RPMI7951 (cell line): ENCODE measurements at places on chromosomes 4 and X. TPM values are rescaled to one million over a fixed set of nuclear protein-coding genes. Genes with fewer than 3 reads are reported as not detected.
A peak's percentile ranks its signal among the peaks of the same experiment; 100 is the strongest.

Gene YY2
- total RNA-seq = 1.4 and 1.8 TPM in 2 replicates

DNA sequence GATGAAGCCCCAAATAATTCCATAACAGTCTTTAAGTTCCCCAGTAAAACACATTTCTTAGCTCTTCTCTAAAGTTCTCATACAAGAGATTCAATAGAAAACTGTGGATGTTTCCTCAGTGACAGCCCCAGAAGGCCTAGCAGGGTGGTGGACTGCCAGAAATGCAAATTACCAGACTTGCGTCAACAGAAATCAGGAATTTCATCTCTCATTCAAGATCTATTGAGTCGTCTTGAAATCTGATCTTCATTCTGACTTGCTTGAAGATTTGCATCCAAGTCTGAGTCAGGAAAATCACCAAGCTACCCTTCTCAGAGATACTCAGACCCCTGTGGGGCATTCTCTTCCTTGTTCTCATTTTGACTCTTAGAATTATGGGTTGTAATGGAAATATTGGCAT lies 68.9 kb upstream of the NDP start:
- no peak for DNase-seq

DNA sequence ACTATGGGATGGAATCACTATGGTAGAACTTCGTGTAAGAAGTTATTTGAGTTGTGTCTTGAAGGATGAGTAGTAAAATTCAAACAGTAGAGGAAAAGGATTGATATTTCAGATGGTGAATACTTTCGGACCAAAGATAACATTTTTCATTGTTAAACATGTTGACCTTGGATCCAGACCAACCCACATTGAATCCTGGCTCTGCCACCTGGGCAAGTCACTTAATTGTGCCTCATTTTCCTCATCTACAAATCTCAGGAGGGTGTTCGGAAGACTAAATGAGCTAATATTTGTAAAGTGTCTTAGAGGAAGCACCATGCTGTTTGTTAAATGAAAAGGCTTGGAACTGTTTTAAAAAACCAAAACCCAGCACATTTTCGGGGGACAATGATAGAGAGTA lies 1.4 kb upstream of the AIFM1 start:
- no peak for DNase-seq

- DNase-seq = peak; percentile 100
Measured at GRCh38 chrX:150200820-150201287, 162.3 kb upstream of the MAMLD1 start.

Gene STS
- 2.1 and 3.5 TPM in 2 replicates for total RNA-seq

GRCh38 chrX:63128509-63128908 lies 222.6 kb downstream of the SPIN4 start:
- DNase-seq = peak; percentile 22

DNA sequence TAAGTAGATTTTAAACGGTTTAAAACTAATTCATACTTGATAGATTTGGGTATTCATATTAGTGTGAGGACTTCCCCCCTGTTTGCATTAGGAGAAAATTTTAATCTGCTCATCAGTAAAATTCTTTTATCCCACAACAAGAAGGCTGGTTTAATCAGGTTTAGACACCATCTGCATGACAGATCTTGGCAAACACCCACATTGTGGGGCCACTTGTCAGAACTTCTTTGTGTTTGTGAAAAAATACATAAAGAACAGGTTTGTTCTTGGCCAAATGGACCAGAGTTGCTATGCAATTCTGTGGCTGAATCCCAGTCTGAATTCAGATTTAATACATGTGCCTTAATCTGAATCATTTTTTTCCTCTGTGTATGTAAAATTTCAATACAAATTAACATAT lies 121.1 kb downstream of the REPS2 start:
- DNase-seq = no peak

- DNase-seq = no peak
Measured at GRCh38 chr4:182276210-182277109, 33.3 kb downstream of the TENM3 start.

DNA sequence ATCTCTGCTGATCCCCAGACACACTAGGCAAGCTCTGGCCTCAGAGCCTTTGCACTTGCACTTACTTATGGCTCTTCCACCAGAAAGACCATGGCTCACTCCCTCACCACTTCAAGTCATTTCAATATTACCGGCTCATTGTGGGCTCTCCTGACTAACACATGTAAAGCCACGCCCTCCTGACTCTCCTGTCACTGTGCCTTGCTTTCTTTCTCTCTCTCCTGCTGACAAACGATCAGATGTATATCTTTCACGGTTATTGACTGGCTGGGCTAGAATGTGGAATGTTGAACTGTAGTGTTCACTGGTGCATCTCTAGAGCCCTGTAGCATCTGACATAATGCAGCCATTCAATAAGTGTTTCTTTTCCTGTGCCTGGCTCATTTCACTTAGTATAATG lies 425.1 kb downstream of the RAB28 start:
- DNase-seq = no peak
